Fibroblast of gingiva (primary cell): ENCODE measurements at places on chromosomes 3 and 15.

- no peak for DNase-seq
Observed at GRCh38 chr15:99315636-99316035, 64.4 kb downstream of the LRRC28 start.

DNA sequence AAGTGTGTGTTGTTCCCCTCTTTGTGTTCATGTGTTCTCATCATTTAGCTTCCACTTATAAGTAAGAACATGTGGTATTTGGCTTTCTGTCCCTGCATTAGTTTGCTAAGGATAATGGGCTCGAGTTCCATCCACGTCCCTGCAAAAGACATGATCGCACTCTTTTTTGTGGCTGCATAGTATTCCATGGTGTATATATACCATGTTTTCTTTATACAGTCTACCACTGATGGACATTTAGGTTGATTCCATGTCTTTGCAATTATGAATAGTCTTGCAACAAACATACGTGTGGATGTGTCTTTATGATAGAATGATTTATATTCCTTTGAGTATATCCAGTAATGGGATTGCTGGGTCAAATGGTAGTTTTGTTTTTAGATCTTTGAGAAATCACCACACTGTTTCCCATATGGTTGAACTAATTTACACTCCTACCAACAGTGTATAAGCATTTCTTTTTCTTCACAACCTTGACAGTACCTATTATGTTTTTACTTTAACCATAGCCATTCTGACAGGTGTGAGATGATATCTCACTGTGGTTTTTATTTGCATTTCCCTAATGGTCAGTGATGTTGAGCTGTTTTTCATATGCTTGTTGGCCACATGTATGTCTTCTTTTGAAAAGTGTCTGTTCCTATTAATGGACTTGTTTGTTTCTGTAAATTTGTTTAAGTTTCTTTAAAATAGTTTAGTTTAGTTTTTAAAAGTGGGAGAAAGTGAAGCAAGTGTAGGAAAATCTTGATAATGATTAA is 21.9 kb upstream of the SLC30A4 start:
- no peak for DNase-seq

- no peak for DNase-seq
Observed at GRCh38 chr3:194468086-194468485, 18.7 kb downstream of the ATP13A3 start.

DNA sequence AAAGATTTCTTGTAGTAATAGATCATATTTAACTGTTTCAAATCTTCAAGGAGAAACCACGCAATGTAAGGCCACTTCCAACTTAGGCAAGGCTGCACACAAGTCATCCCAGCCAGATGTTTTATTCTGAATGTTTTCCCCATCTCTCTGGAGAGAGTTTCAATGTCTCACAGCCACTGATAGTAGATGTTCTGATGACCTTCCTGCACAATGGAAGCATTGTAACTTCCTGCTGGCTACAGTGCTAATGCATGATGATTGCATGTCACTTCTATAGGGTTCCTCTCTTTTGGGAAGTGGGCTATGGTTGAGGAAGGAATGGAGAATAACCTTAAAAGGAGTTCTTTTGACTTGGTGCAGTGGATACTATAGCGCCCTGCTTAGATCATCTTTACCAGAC is 328.0 kb downstream of the ZNF621 start:
- no peak for DNase-seq

- peak; percentile 48 for DNase-seq
Observed at GRCh38 chr3:70982284-70982683, 601.2 kb downstream of the FOXP1 start.

DNA sequence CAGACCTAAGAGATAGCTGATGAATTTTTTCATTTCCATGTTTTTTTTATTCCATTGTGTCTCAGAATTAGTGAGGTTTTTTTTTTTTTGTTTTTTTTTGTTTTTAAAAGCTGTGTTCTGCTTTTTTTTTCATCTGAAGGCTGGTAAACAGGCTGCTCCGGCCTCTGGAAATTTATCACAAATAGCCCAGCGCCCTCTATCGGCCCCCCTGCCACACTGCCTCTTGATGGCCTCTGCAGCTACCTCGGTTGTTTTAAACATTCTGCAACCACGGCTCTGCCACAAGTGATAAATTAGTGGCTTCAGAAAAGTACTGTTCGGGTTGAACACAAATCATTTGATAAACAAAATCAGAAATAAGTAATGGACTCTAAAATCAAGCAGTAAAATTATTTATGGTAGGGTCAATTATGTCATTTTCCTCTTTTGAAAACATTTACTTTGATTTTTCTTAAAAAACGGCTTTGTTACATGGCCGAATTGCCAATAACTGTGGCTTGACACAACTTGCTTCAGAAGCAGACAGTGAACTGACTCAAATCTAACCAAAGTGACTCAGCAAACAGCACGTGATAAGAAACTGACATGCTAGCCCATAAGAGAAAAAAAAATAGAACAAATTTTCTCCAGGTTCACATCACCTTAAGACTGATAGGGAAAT is 87.8 kb downstream of the RSL24D1 start:
- DNase-seq: peak; percentile 3

- DNase-seq: no peak
Observed at GRCh38 chr15:38530113-38530512, 34.5 kb downstream of the RASGRP1 start.

GRCh38 chr3:6216135-6217026 is 644.5 kb upstream of the GRM7 start:
- no peak for DNase-seq

- DNase-seq: no peak
Observed at GRCh38 chr15:31255732-31256377, 70.8 kb upstream of the KLF13 start.

DNA sequence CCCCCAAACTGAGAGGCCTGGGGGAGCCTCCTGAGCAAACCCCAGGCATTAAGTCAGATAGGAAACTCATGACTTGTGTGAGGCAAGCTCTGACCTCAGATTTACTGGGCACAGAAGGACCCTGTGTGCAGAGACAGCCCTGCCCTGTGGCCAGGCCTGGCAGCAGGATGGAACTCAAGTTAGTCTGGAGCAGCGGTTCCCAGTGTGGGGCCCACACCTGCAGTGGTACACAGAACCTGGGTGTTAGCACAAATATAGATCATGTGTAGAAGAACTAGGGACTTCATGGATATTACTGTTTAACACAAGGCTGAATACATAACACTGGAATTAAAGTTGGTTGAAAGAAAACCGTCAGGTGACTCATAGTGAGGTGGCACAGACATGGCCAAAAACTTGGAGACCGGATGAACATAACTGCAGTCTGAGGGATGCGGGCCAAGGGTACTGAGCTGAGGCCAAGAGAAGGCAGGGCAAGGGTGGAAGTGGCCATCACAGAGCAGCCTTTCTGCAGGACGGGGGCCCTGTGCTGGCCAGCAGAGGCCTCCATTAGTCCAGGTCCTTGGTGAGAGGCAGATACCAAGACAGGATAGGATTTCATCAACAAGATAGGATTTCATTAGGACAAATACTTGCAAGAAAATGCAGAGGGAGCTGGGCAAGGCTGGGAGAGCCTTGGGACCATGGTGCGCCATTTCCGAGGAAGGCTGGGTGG is 40.9 kb downstream of the IRAK2 start:
- peak; percentile 92 for DNase-seq

- no peak for DNase-seq
Observed at GRCh38 chr15:57500979-57501576, 90.6 kb upstream of the MYZAP start.

- DNase-seq: no peak
Observed at GRCh38 chr3:77563012-77563411, 523.1 kb downstream of the ROBO2 start.

DNA sequence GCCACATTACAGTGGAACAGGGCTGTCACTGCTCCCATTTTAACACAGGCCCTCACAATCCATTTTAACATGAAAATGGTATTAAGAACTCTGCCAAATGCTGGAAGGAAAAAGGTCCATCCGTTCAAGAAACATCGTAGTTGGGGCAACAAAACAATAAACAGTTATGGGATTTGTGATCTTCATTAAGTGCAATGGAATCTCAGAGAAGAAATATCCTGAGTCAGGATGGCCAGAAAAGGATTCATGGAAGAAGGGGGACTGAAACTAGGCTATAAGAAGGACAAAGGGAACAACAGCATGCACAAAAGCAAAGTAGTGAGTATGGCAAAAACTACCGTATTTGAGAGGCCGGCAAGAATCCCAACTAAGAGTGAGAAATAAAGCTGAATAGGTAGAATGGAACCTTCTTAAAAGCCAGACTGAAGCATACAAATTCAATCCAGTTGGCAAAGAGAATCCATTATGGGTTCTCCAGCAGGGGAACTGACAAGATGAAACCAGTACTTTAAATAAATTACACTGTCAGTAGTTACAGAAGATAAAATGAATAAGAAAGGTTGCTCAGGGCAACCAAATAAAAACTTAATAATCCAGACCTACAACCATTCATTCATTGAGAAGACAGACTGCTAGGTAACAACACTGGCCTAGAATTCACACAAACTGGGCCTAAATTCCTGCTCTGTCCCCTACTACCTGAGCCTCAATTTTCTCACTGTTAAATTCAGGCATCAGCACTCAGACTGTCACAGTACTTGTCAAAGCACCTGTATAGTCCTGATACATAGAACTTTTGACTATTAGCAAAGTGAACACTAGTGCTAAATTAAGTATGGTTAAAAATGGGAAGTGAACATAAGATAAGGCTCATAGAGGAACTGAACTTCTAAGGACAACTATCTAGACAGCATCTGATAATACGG is 6.3 kb downstream of the TBL1XR1 start:
- peak; percentile 56 for DNase-seq

GRCh38 chr3:111936967-111937366 is 41.9 kb upstream of the ABHD10 start:
- DNase-seq: no peak

DNA sequence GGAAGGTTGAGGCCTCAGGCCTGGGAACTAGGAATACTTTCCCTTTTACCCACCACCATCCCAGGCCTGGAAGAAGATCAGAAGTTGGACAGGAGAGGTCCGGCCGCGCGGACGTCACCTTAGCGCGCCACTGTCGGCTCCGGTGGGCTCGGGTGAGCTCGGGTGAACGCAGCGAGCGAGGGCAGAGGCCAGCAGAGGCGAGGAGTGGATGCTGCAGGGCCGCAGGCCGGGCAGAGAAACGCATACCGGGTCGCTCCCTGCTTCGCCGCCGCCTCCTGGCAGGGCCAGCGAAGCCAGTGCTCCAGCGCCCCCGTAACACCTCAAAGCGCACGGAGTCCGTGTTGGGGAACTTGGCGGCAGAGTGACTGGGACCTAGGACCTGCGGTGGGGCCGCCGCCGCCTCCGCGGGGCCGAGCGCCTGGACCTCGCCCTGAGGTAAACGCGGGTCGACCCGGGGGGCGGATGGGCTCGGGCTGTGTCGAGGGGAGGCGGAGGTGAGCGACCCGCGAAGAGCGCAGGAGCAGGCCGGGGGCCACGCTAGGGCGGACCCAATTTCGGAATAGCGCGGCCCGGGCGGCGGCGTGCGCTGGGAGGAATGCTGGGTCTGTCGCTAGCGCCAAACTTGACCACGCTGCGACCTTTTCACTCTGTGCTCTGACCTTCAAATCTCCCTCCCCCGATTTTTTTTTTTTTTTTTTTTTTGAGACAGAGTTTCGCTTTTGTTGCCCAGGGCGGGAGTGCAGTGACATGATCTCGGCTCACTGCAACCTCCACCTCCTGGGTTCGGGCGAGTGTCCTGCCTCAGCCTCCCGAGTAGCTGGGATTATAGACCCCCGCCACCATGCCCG is 1.6 kb downstream of the CYP11A1 start:
- peak; percentile 59 for DNase-seq

GRCh38 chr15:68691705-68692104 is 112.9 kb downstream of the CORO2B start:
- DNase-seq: no peak

DNA sequence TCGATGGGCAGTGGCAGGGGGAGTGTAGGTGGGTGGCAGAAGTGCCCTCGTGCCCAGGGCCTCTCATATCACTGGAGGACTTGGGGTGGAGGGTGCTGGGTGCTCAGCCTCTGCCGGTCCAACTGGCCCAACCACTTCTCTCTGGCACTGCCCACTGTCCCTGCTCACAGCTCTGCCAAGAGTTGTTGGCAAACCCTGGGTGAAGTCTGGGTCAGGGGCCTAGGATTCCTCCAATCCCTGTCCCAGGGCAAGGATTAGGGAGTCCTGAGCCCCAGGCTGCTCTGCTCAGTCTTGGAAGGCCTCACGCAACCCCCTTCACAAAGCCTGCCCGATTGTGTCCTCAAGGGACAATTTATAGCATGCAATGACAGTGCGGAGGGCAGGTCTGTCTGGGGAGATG is 5.2 kb upstream of the PRKCD start:
- DNase-seq: no peak

DNA sequence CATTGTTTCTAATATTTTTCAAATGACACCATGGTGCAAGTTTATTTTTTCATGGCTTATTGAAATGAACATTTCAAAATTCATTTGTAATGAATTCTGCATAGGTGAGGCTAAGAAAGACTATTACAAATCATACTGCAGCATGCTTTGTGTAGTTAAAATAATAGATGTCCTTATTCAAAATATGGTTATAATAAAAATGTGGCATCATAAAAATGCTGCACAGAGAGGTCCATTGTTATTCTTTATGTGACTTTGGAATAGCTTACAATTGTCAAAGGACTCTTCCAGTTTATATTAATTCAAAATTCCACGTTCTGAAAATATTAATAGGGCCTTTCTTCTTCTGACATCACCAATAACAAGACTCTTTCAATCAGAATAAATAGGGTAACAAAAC is 222.7 kb downstream of the GAP43 start:
- DNase-seq: no peak

DNA sequence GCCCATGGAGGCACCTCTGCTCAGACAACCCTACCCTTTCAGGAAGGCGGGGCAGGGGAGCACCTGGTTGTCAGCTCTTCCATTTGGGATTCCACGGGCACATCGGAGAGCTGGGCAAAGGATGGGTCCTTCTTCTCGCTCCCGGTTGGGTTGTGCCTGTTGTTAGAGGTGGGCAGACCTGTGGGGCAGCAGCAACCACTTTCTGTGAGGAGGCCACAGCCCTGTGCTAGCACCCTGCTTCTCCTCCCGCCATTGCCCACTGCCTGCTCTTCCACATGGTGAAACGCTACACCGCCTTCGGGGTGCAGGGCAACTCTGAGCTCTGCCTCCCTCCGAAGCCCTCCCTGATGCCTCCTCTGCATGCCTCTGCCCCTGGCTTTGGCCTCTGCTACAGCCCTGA is 7.0 kb upstream of the HHATL start:
- no peak for DNase-seq

DNA sequence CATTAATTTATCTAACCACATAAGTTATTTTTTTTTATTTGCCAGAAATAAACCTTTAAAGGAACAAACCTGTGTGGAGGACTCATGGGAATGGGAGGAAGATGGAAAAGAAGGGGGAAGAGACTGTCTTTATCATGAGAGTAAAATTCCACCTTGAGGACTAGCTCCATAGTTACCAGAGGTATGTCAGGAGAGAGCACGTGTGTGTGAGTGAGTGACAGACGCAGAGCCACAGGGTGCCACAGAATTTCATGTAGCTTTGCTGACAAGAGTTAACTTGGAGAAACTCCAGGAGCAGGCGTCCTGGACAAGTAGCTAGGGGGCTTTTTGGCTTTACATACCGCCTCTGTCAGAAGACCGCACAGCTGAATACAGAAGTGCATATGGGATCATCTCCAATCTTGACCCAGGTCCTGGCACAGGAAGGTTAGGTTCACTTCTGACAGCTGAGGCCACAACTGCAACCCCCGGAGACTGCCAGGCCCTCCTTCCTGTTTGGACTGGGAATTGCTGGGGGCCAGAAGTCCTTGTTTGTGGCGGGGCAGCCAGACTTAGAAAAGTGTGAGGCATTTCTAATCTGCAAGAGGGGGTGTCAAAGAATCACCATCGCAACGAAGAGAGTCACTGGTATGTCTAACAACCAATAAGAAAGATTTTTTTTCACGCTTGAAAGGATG is 197.8 kb upstream of the TPM1 start:
- no peak for DNase-seq
